Stimulated activated CD4-positive, alpha-beta T cell treated with anti-CD3 and anti-CD28 coated beads, TNF-alpha, amount 100 ng/mL, for 4 hours (primary cell): ENCODE measurements at places on chromosomes 1 and 21.

DNA sequence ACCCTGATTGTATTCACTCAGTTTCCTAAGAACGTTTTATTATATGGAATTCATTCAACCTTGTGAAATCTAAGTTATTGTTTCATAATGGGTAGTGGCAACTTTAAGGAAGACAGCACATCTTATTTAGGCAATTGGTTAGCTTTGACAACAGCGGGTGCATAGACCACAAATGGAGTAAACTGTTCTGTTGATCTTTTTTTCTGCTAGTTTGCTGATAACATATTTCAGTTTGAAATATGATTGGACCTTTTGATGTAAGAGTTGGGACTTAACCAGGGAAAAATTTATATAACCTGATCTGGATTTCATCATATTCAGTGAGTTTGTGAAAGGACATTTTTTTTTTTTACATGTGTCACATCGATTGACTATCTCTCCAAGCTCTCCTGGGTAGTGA, 151.7 kb downstream of the HLX start:
- no peak for DNase-seq

DNA sequence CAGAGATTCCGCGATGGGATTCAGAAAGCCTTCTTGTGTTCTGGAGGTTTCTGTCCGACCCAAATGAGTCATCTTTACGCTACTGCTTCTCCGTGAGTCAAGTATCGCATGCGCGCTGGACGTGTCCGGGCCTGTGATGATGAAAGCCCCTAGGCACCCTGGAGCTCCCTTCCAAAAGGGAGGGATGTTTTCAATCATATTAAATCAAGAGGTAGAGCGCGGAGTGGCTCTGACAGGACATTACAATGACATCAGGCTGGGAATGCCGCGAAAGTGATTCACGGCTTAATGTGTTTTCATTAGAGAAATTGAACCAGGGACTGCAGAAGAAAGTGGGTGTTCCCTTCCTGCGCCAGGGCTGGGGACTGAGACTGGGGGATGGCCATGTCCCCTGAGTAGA, 48.5 kb downstream of the AJAP1 start:
- DNase-seq: no peak

DNA sequence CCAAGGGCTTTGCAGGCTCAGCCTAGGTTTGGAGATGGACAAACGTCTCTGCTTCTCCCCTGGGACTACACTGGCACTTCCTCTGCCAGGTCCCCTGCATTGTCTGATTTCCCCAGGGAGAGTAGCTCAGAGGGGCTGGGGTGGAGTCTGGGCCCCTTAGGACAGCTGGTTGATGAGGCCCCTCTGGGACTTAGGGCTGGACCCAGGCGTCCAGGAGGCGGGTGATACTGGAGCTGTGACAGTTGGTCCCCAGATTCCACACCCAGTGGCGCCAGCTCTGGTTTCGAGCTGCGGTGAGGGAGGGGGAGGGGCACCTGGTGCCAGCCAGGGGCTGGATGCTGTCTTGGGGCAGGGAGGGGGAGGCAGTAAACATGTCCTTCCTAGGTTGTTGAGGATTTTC, 7.4 kb upstream of the MEX3A start:
- DNase-seq: no peak

GRCh38 chr1:114015075-114015474, 35.8 kb downstream of the OLFML3 start:
- DNase-seq: no peak

- DNase-seq: no peak
Observed at GRCh38 chr1:39127513-39127912, 77.0 kb upstream of the MACF1 start.

DNA sequence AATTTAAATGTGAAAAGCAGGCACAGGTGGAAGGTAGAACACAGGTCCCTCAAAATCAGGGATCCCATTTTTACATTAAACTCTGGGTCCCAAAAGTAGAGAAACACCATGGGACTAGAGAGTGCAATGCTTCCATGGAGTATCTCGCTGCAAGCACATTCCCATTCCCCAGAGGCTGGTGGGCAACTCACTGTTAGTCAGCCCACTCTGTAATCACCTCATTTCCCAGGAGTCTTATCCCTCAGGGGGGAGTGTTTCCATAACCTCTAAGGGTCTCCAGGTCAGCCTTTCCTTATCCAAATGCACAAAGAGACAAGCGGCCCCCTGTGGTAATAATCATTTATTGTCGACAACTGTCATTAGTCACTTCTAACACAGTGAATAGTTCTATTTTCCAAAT, 490.1 kb upstream of the LRRC7 start:
- DNase-seq: no peak

DNA sequence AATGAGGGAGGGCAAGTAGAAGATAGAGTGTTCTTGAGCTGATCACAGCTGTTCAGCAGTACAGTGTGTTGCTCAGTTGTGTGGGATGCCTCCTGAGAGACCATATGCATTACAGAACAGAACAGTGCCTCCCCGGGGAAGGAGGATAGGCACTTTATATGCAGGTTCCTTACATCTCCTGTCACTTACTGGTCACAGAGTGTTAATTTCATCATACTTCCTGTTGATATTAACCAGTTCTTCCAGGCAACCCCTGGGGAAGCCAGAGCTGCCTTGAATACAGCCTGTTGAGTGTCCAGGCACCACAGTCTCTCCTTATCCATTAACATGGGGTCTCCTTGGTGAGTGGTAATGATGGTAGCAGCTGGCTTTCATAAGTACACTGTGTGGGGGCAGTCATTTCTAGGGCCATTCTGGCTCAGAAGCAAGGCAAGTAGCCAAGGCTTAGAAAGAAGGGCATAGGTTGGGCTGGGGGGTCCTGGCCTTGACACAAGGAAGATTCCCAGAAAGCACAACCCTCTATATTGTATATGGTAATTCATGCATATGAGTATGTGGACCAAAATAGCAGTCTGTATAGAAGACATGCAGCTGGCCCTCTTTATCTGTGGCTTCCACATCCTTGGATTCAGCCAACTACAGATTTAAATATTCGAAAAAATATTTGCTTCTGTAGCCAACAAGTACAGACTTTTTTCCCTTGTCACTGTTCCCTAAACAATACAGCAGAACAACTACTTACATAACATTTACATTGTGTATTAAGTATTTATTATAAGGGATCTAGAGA, 142.4 kb downstream of the ZP4 start:
- no peak for DNase-seq

DNA sequence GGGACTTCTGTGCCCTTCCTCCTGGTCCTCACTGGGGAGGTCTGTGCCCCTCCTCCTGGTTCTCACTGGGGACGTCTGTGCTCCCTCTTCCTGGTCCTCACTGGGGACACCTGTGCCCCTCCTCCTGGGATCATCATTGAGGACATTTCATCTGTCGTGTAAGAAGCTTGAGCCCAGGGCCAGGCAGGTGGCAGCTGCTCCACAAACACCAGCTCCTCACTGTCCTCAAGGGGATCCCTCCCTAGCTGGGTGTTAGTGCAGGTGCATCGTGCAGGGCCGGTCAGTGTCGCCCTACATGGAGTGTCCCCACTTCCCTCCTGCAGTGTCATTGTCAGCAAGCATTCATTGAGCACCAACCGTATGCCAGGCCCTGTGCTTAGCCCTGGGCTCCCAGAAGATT, 312.7 kb downstream of the PTPRU start:
- no peak for DNase-seq

- no peak for DNase-seq
Observed at GRCh38 chr1:197481101-197481500, 213.0 kb downstream of the CRB1 start.

DNA sequence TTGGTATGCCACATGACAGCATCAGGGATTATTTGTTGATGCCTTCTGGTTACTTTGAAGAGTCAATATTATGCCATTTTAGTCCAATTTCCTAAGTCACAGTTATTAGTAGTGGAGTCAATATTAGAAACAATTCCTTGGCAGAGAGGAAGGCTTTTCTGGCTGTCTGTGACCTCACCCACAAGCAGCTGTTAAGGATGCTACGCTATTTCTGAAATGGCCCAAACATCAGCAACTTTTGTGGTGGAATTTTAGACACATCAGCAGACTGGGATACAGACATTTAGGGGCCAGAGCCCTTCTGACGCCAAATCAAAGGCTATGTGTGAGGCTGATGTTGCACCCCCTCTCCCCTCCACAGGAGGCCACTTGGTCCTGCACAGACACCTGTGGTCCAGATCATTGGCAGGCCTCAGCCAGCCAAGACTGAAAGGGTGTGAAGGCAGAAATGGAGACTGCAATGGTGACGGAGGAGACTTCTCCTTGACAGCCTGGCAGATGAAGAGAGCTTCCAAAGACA, 9.2 kb upstream of the RXRG start:
- no peak for DNase-seq

GRCh38 chr1:34870395-34870794, 10.8 kb upstream of the SMIM12 start:
- DNase-seq: no peak

- DNase-seq: no peak
Observed at GRCh38 chr1:86798608-86799291, 94.4 kb downstream of the SH3GLB1 start.

- no peak for DNase-seq
Observed at GRCh38 chr1:220430586-220430985, 97.3 kb upstream of the MARK1 start.

GRCh38 chr21:30315701-30316100, 4.4 kb downstream of the KRTAP26-1 start:
- no peak for DNase-seq

- DNase-seq: no peak
Observed at GRCh38 chr1:25456502-25456901, 25.8 kb downstream of the MACO1 start.

GRCh38 chr1:90716552-90717355, at the start of gene BARHL2:
Gene BARHL2, minus strand, starts transcription at chr1:90717302. Its CDS starts 107 bp downstream, at chr1:90717195.
- DNase-seq: no peak

- no peak for DNase-seq
Observed at GRCh38 chr1:171985639-171986038, 144.3 kb downstream of the DNM3 start.

DNA sequence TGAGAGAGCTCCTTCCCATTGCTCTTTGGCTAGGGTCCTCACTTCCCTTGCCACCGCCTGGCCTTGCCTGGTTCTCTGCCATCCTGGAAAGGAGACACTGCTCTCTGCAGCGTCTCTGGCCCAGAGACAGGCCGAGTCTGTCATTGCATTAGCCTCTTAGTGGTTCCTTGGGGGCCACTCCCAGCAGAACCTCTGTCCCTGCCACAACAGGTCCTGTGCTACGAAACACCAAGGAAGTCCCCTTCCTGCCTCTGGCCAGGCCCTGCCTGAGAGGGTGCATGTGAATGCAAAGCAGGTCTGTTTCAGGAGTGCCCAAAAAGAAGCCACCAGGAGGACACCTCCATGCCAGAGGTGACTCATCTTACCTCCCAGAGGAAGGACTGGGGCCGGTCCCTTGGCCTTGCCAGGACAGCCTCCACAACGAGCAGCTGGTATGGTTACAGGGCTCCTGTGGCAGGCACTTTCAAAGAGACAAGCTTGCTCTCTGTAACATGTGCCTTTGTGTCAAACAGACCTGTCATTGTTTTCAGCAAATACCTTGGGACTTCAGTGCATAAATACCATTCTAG, 59.6 kb downstream of the VPS26C start:
- no peak for DNase-seq

DNA sequence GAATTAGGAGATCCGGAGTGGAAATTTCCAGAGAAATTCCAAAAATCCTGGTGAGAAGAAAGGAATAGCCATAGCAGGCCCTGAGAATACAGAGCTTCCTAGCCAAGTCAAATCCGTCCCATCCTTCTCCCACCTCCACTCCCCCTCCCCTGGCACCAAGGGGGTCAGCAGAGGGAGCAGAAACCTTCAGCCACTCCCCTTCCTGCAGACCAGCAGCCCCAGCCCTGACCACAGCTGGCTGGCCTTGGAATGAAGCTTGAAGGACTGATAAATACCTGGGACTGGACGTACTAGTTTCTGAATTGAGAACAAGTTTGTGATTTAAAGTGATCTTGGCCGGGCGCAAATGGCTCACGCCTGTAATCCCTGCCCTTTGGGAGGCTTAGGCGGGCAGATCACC, 13.8 kb upstream of the RIPPLY3 start:
- DNase-seq: no peak

- no peak for DNase-seq
Observed at GRCh38 chr21:16863362-16863905, 649.4 kb upstream of the CXADR start.

DNA sequence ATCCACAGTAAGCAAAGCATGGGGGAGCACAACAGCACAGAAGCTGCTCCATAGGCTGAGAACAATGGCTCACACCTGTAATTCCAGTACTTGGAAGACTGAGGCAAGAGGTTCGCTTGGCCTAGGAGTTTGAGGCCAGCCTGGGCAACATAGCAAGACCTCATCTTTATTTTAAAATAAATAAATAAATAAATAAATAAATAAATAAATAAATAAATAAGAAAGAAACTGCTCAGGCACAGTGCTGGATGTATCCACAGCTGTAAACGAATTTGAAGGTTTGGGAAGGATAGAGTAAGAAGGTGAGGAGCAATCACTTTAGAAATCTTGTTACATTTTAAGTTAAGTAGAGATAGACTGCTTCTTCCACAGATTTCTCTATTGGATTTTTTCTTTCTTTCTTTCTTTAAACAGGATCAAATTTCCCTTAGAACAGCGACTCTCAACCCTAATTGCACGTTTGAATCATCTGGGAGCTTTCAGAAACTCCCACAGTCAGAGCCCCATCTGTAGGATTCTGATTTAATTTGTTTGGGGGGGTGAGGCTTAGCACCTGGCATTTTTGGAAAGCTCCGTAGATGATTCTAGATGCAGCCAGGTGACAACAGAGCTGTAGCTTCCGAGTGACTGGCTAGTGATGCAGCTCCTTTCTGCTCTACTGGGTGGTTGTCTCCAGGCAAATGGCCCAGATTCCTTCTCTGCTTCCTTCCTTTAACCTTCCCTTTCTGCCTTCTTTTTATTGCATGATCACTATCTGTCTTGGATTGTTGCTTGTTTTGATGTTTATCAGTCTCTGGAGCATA, 53.5 kb downstream of the S1PR1 start:
- DNase-seq: no peak

DNA sequence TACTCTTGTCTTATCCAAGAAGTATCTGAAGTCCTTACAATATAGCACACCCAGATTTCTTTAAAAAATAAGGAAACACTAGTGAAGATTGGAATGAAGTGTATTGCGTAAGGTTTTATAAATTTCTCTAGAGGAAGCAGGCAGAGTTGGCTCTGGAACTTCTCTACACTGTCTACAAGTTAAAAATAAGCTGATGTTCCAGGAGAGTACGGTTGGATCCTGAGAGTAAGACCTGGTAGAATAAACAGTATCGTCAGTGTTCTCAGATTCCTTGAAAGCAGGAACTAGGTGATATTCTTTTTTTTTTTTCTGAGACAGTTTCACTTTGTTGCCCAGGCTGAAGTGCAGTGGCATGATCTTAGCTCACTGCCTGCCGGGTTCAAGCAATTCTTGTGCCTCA, 107.9 kb downstream of the USP25 start:
- DNase-seq: no peak
